ENCODE measurements at places on chromosomes 6 and 20.

DNA sequence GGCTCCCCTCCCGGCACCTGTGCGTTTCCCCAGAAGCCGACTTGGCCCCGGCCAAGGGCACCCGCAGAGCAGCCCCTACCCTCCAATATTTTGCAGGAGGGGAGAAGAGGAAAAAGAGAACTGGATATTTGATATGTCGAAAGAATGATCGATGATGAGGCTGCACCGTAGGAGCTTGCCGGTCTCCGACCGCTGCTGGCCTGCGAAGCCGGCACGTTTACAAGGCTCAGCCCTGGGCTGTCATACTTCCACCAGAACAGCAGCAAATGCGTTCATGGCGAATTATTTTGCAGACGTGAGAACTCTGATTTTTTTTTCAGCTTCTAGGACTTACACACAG is 296.7 kb downstream of the TFAP2C start:
- no peak for DNase-seq

- DNase-seq = no peak
These were observed 235.4 kb upstream of the SLC35B3 start for GRCh38 chr6:8670792-8671191.

DNA sequence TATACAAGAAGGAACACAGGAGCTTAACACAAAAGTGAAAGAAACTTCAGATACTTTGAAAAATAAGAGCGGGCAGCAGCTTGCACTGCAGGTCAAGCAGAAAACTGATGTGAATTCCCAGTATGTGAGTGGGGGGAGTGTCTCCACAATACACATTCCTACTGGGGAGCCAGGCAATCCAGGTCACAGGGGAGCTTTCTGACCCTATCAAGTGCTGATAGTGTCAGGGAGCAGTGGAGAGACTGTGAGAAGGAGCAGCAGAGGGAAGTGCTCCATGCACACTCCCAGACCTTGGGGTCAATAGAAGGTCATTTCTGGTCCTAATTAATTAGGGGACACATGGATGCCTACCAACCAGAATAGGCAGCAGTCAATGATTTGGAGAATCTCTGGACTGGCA is 59.4 kb downstream of the PDSS2 start:
- DNase-seq = no peak

GRCh38 chr6:170013815-170014214 is 262.4 kb downstream of the ERMARD start:
- no peak for DNase-seq

GRCh38 chr6:30615958-30616810 is 859 bp downstream of the PPP1R10 start:
- peak; percentile 16 for DNase-seq

DNA sequence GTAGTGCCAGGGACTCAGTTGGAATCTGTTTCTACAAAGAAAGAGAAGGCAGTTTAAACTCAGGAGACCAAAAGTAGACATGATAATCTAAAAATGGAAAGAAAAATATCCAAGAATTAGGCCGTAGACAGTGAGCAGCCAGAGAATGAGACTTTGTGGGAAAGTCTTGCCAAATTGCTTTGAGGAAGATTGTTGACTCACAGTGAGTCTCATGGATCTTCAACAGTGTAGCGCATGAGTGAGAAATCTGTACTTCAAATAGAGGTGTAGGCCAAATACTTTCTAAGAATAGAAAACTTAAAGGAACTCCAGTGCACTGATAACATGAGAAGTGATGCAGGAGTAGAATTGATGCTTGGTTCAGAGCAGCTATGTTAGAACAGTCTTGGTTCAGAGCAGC is 284.5 kb downstream of the HTR1B start:
- no peak for DNase-seq

GRCh38 chr6:97288188-97288587 is 5.2 kb upstream of the MMS22L start:
- DNase-seq = no peak

DNA sequence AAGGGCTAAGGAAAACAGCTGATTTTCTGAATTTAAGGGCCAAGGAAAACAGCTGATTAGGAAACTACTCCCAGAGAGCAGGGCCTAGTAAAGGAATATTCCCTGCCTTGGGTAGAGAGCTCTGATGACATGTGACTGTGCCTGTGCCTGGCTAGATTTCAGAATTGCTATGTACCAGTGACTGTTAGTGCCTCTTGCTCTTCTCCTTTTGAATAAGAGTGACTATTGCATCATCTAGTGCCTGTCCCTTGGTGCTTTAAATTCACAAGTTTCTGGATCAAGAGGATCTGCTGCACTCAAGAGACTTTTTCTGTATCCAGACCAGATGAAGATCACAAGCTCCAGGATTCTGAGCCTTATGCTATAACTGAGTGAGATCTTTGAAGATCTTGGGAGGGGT is 332.9 kb downstream of the KIF16B start:
- DNase-seq = no peak

DNA sequence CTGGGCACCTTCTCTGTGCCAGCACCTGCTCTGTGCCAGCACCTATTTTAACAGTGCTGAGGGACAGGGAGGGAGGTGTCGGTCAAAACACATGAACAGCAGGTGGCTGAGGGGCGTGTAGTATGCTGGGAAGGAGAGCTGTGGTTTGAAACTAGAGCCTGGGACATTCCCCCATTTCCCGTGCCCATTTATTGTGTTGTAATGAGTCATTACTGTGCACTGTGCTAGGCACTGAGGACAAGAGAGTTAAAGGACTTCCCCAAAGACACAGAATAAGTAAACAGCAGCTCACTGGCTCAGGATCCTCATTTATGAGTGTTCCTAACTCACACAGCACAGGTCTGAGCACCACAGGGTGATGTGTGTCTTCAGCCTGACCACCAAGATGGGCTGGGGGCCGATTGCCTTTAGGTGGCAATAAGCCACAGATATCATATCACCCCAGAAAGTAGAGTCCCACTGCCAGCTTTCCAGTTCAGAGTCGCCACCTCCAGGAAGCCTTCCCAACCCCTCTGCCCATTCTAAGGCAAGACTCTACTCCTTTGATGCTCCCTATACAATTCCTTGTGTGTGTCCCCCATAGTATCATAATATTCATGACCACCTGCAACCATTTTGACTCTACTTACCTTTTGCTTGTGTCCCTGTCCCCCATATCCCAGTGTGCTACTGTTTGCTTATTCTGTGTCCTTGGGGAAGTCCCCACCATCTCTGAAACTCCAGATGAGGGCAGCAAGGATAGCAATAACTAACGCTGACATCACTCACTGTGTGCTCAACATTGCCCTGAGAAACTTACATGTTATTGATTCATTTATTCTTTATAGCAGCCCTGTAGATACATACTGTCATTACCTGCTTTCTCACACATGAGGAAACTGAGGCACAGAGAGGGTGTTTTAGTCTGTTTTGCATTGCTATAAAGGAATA is 87.3 kb downstream of the TOX2 start:
- no peak for DNase-seq

GRCh38 chr6:167141667-167142432 is 15.9 kb downstream of the GPR31 start:
- peak; percentile 34 for DNase-seq

DNA sequence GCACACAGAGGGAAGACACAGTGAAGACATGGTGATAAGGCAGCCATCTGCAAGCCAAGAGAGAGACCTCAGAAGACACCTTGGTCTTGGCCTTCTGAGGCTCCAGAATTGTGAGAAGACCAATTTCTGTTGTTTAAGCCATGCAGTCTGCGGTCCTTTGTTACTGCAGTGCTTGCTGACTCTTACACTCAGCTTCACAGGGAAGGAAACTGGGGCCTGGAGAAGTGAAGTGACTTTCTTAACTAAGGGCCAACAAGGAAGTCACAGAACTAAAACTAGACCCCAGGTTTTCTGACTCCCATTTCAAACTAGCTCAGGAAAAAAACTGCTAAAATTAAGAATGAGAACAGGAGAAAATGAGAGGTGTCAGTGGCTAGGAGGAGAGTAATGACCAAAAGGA is 74.3 kb downstream of the TNFRSF21 start:
- no peak for DNase-seq

DNA sequence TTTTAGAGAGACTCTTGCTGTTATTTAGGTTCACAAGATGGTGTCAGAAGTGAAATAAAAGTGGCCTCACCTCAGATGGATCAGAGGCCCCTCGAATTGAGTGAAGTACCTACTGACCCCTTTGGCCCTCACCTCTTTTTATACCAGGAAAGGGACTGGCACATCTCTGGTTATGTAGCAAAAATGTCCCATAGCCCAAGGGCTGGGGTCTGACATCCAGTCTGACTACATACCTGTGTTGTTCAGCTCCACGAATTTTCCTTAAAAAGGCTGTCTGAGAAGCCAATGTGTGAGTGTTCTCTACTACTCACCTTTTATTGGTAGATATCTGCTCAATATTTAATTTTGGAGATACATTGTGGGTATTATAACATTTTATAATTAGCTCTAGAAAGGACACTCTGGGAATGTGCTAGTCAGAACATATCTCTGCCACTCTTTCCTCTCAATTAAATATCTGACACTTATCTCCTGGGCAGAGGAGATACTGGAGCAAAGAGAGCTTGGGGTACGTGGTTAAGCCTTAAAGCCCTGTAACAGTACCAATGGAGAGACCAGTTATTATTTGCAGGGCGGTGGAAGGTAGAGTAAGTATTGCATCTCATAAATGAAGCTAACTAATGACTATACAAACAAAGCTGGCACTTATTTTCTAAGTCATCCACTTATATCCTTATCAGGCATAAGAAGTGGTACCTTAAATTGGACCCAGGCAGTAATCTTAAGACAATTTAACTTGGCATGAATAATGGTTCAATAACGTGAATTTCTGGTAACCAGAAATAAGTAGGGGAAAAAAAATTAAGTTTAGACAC is 20.0 kb upstream of the IL22RA2 start:
- DNase-seq = no peak

DNA sequence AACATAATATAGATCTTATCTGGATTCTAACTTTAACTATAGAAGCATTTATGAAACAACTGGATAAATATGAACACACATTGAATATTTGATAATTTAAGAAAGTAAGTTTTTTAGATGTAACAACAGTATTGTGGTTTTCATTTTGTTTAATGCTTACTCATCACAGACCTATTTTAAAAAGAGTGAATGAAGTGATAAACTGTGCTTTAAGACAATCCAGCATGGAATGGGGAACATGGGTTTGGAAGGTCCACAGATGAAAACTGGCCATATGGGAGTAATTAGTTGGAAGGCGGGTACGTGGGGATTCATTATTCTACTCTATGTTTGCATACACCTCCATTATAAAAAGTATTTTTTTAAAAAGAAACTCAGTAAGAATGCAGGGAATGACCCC is 21.2 kb downstream of the EPB41L2 start:
- DNase-seq = no peak

DNA sequence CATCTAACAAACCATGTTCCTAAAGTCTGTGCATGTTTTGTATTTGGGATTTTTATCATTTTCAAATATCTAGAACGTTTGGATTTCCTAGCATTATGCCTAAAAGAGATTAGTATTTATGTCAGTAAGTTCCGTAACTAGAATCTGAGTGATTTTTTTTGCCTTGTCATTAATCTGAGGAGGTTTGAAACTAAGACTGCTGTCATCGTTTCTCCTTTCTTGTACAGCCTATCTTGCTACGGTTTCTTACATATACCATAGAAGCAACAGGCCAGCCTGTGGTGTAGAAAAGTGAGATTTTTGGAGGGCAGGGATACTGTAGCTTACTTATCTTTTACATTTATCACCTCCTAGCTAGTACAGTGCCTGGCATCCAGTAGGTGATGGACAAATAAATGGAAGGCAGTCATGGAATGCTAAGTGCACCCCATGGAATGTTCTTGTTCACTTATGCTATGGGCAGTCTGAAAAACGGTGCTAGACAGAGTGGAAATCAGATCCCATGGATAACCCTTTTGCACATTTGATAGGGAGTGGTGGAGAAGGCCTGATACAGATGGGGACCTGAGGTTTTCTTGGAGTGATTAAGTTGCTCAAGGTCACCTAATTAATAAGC is 93.9 kb downstream of the ARID1B start:
- no peak for DNase-seq

GRCh38 chr6:8436966-8437365 is 1.6 kb upstream of the SLC35B3 start:
- no peak for DNase-seq

- no peak for DNase-seq
These were observed 142.1 kb downstream of the MYB start for GRCh38 chr6:135323202-135323668.

- no peak for DNase-seq
These were observed 7.9 kb downstream of the FNDC11 start for GRCh38 chr20:63561624-63562396.

DNA sequence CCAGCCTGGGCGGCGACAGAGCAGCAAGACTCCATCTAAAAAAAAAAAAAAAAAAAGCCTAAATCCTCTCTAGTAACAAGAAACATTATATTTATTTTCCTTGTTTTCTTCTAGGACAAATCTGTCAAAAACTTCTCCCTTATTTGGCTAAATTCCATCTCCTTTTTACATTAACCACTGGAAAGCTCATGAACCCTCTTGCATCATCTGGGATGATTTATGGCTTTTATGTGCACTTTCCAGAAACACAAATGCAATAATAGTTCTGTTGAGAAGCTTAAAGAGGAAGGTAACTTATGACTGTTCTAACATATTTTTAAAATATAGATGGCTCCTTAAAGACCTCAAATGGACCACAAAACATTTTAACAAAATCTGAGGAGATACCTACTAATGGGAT is 526.1 kb upstream of the SPTLC3 start:
- no peak for DNase-seq

DNA sequence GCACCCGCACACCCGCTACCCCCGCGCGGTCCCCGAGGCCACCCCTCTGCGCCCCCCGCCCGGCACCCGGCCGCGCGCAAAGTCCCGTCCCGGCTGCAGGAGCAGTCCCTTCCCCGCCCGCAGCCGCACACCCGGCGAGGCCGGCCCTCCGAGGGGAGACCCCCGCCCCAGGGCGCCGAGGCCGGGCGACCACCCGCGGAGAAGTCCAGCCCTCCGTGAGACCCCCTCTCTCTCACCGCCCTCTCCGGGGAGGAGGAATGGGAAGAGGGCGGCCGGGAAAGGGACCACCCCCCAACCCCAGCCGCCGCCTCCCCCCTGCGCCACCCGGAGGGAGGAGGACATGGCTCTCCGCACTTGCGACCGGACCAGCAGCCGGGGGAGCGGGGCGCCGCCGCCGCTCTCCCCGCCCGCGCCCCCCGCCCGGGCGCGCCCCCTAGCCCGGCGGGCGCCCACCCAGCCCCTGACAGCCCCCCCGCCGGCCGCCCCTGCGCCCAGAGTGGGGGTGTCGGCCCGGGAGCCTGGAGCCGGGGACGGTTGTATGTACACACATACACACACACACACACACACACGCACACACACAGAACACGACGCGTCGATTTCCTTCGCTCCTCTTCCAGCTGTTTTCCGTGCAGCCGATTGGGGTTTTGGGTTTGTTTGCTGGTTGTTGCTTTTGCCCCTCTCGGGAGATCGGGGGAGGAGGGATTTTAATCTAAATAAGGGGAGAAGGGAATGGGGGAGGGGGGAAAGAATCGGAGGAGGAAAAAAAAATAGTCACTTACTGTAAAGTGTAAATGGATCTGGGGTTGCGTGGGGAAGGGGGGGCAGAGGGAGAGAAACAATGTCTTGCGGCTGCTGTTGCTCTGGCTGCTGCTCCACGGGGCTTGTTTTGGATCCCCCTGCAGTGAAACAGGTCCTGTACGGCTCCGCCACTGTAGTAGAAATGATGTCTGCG is at the start of gene ATXN1:
Gene ATXN1 (minus strand): TSS at position 945 of the 955 bp plus-strand sequence.
- no peak for DNase-seq

- DNase-seq = peak; percentile 19
These were observed 5.0 kb downstream of the TCF21 start for GRCh38 chr6:133893946-133894345.
